ENCODE measurements at places on chromosomes 5 and 9.

DNA sequence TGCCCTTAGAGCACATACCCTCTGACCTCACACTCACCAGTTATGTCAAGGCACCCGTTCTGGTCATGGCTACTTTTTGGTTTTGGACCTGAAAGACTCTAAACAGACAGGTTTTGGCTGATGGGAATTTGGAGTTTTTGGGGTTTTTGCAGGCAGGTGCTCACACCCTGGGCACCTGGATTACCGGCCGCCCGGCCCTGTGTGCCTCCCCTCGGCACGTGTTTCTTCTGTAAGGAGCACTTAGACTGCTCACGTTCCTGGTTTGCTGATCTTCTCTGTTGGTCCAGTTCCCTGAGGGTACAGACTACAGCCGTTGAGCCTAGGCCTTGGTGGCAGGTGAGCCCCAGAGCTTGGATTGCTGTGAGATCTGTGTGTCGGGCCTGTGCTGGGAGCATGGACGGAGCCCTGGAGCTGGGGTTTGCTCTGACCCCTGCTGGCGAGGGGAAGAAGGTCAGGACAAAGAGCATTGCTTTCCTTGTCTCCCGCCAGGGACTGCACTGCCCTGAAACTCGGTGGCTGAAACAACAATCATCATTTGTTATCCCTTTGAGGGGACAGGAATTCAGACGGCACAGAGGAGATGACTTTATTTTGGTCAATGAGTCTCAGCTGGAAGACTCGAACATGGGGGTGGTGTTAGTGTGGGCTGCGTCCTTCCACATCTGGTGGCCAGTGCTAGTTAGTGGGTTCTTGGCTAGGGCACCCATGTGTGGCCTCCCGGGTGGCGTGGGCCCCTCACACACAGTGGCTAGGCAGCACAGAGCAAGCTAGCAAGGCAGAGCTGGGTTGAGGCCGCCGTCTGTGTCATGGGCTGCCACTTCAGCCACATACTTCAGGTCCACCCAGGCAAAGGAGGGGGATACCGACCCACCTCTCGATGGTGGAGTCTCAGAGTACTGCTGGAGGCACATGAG lies 76.4 kb downstream of the EHMT1 start:
- no peak for DNase-seq

- DNase-seq, result no peak
Measured at GRCh38 chr5:148781766-148782165, 44.6 kb upstream of the ADRB2 start.

DNA sequence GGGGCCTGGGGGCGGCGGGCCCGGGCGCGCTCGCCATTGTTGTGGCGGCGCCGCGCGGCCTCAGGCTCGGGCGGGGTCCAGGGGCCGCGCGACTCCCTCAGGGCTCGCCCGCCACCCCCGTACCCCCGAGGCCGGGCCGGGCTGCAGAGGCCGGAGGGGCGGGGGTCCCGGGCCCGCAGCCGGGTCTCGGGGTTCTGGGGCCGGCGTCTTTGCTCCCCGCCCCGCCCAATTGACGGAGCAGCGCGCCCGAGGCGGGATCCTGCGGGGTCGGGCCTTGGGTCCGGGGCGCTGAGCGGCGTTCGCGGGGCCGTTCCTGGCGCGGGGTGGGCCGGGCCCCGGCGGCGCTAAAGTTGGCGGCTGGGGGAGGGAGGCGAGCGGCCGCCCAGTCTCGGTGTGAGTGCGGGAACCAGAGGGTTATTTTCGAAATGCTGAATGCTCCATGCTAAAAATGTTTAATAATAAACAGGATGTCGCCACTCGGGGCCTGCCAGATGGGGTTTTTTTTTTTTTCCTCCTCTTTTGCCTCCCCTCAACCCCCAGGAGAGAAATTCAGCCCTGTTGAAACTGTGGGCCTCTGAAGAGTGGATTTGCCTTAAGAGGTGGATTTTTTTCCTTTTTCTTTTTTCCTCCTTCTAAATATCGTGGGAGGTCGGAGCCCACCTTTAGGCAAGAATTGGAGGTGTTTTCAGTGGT lies 724 bp downstream of the PRRC2B start:
- DNase-seq, result no peak

DNA sequence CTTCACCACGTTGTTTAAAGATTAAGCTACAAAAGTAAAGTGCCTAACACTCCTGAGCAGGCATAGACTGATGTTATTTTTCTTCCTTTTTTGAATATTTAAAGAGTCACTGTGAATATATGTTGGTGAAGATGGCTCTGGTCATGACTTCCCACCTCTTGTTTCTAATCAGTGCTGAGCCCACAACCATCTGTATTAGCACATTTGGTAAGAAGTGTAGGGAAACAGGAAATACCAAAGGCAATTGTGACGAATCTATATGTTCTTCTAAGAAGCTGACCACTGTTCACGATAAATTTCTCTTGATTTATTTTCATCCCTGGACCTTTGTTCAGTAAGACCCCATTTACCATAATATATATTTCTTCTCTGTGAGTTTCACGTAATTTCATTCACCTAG lies 108.3 kb upstream of the PCA3 start:
- no peak for DNase-seq

DNA sequence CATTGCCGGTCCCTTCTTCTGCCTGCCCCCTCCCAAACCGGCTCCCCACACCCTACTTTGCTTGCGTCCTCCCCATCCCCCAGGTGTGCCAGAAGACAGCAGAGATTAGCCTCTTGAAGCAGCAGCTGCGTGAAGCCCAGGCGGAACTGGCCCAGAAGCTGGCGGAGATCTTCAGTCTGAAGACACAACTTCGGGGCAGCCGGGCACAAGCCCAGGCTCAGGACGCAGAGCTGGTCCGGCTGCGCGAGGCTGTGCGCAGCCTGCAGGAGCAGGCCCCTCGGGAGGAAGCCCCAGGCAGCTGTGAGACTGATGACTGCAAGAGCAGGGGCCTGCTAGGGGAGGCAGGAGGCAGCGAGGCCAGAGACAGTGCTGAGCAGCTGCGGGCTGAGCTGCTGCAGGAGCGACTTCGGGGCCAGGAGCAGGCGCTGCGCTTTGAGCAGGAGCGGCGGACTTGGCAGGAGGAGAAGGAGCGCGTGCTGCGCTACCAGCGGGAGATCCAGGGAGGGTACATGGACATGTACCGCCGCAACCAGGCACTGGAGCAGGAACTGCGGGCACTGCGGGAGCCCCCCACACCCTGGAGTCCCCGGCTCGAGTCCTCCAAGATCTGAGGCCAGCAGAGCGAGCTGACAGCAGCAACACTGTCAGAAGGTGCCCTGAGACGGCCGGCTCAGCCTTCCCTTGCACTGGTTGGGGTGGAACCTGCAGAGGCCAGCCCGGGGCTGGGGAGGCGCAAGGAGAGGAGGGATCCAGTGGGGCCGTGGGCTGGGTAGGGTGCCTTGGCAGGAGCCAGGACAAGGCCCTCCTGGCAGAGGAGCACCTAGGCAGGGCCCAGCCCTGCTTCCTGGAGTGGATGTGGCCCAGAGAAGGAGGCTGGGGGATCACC lies 8.3 kb downstream of the N4BP3 start:
- DNase-seq, result no peak

DNA sequence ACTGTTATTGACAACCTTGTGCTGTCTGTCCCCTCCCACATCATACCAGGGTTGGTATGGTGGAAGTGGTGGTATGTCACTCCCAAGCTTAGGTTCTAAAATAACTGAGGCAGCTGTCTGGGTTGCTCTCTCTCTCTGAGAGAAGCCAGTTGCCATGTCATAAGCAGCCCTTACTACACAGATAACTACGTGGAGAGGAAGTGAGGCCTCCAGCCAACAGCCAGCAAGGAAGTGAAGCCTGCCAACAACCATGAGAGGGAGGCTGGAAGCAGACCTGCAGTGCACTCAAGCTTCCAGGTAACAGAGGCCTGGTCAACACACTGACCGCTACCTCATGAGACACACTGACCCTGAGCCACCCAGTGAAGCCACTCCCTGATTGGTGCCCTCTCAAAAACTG lies 18.6 kb downstream of the CTNNAL1 start:
- DNase-seq, result no peak

DNA sequence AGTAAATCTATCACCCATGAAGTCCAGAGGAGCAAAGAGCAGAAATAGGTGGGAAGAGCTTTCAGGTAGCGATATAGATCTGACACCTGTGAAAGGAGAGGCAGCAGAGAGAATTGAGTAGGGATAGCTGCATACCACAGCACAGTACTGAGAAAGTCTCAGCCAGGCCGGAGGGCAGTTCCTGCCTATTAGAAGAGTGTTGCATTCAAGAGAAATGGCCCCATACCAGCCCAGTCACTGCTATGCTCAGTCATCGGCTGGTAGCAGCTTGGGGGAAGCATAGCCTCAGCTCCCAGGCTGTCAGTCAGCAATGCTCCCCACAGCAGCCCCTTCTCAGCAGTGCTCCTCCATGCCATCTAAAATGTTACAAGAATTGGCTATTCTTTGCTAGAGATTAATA lies 285.1 kb upstream of the CDH6 start:
- no peak for DNase-seq

- peak; percentile 30 for DNase-seq
Measured at GRCh38 chr5:58259685-58260152, 200.2 kb downstream of the PLK2 start.

All from brain pericyte (primary cell).